ENCODE measurements at places on chromosomes 11 and 22.

DNA sequence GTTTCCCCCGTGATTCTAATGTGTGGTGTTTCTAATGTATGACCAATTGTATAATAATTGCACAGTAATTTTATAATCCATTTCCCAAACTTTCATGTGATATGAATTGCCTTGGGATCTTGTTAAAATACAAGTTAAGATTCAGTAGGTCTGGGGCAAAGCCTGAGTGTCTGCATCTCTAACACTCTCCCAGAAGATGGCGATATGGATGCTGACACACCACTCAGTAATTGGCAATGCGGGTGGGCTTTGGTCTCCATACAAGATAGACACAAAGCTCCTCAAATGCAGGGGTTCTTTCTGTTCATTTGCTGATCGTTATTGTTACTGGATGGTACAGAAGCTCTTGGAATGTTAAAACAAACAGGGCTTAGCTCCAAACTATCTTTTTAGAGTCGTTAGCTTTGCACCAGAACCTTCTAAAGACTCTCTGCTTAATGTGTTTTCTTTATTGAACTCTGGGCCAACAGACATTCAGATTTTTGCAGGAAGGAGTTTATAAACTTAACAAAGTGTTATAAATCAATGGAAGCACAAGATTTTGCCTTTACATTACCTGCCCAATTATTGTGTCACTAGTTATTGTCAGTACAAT lies 45.4 kb upstream of the ANO3 start:
- DNase-seq, result no peak

GRCh38 chr11:78201096-78201818 lies 12.5 kb downstream of the USP35 start:
- no peak for DNase-seq

DNA sequence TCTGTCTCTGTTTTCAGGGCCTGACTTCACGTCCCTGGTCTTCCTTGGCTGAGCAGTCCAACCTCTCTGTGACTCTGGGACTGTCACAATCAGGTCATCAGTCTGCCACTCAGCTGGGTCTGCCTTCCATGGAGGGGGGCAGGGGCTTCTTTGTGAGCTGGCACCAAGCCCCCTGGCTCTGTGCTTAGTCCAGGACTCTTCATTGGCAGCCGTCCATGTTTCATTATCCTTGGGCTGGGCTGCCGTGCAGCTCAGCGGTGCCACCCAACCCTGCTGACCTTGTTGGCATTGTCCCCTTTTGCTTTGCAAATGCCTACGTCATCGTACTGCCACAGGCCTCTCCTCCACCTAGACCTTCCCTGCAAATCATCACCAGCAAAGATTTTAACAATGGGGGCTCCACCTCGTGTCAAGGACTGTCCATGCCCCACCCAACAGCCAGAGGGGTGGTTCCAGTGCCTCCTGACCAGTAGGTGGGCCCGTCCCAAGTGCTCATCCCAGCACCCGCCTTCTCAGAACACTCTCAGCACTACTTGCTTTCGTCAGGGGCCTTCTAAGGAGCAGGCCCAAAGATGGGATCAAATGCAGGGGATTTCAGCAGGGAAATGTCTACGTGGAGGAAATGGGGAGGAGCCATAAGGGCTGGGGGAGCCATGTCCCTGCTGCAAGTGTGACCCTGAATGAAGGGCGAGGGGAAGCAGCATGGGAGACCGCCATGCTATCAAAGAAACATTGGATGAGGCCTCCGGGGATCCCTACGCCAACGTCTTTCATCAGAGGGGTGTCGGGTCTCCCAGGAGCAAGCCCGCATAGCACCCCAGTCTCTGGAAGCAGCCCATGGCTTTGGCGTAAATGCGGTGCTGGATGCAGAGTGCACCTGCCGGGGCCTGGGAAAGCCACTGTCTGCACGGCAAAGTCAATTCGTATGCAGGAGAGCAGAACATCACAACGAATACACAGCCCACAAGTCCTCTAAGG lies 18.2 kb downstream of the KRTAP5-6 start:
- DNase-seq, result no peak

DNA sequence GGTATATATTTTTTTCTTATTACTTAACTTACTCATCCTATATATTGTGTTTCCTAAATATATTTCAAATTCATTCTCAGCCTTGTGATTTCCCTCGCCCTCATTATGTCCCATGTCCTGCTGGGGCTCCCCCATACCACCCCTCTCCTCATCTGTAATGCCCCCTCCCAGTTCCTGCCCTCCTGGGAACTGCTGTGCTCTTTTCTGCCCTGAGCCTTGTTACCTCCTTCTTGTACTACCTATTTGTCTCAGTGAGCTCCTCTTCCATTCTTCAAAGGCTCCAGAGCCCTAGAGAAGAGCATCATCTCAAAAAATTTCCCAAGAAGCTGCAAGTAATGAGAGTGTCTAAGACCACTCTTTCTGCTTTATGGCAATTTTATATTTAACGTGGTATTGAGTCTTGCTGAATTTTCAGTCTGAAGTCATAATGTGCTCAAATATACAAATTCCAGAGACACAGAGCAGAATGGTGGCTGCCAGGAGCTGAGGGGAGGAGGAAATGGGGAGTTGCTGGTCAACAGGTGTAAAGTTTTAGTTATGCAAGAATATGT lies 66.5 kb upstream of the TOP3B start:
- DNase-seq, result no peak

DNA sequence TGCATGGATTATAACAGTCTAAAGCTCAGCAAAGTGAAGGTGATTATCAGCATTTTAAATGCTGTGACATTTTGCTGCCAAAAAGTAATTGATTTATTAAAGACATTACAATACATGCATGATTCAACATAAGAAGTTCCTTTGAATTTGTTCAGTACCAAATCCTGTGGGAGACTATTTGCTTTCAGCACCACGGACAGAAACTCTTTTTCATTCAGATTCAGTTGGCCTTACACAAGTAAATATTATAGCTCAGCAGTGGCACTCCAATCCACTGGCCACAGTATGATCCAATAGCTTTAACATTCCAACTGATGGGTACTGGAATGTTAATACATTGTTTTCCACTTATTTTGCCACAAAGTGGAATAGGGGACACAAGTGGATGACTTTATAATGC lies 806.7 kb downstream of the NTM start:
- no peak for DNase-seq

DNA sequence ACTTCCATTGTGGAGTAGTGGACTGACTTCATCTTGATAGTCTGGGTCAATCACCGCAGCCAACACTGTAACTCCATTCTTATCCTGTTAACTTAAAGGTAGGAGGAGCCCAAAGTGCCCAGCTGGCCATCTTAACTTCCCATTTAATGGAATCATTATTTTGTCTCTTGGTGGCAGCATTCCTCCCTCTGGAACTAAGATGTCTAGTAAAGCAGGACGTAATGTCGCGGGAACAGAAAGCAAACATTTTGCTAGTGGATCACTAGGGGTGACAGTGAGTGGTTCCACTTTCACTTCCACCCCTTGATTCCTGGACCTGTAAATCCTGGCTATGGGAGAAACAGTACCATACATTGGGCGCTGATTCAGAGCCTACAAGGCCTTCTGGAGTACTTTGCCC lies 71.4 kb downstream of the GAB4 start:
- no peak for DNase-seq

DNA sequence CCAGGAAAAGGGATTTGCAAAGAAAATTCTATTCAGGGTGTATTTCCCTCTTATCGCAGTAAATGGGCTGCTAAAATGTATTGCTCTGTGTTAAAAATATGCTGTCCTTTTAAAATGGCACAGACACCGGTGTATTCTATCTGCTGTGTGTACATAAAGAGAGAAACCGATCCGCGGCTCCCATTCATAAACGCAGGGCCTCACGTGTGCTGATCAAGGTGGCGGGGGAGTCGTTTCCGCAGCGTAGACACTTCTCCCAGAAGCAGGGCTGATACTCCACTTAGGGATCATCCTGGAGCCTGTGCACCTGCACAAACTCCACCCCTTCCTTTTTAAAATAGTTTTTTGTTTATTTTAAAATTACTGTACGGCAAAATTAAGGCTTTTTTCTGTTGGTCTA lies 26.1 kb upstream of the IGSF9B start:
- DNase-seq, result no peak

- no peak for DNase-seq
These were observed 123.5 kb downstream of the BUD13 start for GRCh38 chr11:116649268-116649667.

GRCh38 chr11:16299884-16300782 lies 56.2 kb downstream of the SOX6 start:
- no peak for DNase-seq

GRCh38 chr11:57764021-57764420 lies 2.4 kb downstream of the CTNND1 start:
- no peak for DNase-seq

DNA sequence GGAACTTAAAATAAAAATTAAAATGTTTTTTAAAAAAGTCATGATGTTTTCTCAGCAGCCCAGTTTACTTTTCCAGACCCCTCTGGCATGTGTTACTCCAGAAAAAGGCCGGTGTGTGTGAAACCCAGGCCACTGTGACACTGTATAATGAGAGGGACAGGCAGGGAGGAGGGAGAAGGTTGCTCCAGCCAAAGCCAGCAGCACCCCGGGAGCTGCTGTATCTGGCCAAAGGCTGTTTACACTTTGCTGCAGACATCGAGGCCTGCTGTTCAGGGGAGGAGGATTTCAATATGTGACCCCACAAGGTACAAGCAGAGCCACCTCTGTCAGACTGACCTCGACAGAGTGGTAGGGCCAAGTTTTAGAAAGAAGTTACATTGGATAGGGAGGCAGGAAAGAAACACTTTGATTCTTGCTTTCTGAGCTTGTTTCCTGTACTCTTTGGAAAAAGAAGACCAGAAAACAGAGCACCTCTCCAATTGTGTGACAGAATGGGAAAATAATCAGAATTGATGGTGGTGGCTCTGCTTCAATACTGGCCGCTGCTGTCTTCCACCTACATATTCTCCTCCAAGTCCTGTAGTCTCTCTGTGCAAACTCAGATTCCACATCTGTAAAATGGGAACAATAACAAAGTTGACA lies 41.0 kb upstream of the CD44 start:
- no peak for DNase-seq

All from nucleus accumbens (tissue), 56 donors.